A673 (cell line): ENCODE measurements at places on chromosomes 7 and 10.
A peak's percentile ranks its signal among the peaks of the same experiment; 100 is the strongest.

DNA sequence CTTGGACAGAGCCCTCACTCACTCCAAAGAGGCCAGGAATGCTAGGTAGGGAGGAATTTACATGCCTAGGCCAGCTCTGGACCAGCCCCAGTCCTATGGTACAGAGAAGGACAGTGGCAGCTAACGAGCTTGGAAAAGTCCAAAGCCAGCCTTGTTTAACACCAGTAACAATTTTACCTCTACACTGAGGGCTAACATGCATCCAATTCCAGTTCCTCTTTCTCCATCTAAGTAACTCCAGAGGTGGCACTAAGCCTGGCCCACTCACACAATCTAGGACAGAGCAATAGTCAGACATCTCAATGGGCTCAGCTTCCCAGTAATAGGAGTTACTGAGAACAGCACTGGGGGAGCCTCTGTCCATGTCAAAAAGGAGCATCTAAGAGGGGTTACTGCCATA lies 5.7 kb upstream of the LCOR start:
- no peak for DNase-seq

- no peak for DNase-seq
Measured at GRCh38 chr7:75789361-75789924, 17.4 kb upstream of the CCL26 start.

- no peak for DNase-seq
Measured at GRCh38 chr10:132593389-132593788, 55.8 kb downstream of the INPP5A start.

DNA sequence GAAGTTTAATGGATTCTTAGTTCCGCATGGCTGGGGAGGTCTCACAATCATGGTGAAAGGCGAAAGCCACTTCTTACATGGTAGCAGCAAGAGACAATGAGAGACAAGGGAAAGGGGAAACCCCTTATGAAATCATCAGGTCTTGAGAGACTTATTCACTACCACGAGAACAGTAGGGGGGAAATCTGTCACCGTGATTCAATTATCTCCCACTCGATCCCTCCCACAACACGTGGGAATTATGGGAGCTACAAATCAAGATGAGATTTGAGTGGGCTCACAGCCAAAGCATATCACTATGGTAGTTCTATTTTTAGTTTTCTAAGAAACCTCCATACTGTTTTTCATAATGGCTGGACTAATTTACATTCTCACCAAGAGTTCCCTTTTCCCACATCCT lies 36.7 kb downstream of the SPAM1 start:
- peak; percentile 68 for DNase-seq

DNA sequence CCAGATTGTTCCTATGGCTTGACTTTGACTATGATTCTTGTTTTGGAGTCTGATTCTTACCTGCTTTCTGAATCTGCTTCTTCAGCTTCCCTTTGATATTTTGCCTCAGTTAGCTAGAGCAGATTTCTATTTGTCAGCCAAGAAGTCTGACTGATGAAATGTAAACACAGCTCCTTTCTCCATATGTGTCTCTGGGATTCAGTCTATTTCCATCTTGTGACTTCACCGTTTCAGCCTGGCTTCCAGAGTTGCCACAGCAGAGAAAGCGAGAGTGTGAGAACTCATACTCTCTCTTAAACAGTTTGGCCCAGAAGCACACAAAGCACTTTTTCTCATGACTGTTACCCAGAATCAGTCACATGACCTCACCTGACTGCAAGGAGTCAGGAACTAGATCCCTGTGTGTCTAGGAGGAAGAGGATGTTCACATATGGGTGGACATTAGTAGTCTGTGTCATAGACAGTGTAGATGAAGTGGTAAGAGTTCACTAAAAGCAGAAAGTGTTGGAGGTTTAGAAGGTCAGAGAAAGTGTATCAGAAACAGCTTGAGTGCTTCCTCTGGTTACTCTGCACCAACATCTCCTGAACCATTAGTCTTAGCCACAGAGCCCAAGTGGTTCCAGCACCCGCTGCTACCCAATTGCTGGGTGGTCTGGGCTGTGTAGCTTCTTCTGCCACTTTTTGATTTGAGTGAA lies 103.4 kb upstream of the CDK6 start:
- no peak for DNase-seq

DNA sequence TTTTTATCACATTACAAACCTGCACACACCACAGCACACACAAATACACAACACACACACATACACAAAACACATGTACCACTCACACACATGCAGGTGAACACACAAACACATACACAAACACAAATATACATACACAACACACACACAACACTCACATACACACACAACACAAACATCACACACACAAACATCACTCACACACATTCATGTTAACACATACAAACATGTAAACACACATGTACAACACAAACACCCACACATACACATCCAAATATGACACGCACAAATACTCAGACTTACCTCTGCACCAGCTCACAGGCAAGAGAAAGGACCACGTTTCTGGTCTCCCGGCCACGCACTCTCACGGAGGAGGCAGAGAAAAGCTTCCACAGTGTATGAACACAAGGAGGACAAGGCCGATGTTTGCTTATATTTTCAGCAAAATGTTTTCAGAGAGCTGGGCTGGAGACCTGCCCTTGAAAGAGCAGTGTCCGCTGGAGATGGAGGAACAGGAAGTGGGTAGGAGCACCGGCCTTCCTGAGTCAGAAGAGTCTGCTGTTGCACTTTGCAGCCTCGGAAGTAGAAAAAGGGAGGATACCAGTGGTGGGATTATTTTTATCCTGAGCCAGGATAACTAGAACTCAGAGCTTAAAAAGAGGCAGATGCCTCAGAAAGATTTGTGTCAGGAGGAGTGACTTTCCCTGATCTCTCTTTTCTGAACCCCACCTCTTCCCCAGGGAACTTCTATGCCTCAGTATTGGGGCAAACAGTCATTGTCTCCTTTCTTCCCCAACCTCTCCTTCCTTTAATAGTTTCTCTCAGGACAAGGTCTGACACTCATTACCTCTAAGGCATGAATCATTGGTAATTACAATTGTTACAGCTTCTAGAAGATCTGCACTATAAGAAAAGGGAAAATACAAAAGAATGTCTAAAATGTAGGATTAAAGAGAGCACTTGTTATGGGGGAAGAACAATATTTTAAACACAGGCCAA lies at the start of gene GIMAP6:
TSS of gene GIMAP6 (minus strand) at position 520 of the 999 bp plus-strand sequence. CDS start 2,243 bp downstream, outside the sequence.
- no peak for DNase-seq

DNA sequence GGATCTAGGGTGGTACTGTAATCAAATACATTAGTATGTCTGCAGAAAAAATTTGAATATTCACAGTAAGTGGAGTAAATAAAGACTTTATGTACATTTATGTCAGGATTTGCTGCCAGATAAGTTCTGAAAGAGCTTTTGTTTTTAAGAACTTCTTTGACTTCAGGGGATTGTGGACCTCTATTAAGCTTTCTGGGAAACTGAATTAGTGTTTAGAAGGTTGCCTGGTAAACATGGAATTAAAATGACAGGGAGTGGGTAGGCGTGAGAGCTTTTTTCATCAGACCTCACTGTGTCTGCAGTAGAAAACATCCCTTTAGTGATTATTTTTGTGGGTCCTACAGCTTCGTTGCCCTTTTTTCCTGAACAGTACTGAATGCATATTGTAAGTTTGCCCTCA lies 15.7 kb downstream of the SDHAF3 start:
- no peak for DNase-seq

DNA sequence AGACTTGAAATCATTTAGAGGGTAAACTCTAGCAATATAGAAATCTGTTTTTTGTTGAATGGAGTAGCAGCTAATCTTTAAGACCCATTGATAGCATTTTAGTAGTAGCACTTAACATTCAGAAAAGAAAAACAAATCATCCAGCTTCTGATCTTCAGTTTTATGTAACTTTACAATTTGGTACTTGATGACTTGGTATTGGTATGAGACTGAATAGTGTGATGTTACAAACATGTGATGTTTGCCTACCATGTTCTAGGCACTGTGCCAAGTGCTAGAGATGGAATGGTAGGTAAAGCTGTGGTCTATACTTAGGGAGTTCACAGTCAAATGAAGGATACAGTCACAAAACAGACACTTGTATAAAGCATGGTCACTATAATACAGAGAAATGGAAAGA lies 21.3 kb downstream of the ZEB1 start:
- no peak for DNase-seq

DNA sequence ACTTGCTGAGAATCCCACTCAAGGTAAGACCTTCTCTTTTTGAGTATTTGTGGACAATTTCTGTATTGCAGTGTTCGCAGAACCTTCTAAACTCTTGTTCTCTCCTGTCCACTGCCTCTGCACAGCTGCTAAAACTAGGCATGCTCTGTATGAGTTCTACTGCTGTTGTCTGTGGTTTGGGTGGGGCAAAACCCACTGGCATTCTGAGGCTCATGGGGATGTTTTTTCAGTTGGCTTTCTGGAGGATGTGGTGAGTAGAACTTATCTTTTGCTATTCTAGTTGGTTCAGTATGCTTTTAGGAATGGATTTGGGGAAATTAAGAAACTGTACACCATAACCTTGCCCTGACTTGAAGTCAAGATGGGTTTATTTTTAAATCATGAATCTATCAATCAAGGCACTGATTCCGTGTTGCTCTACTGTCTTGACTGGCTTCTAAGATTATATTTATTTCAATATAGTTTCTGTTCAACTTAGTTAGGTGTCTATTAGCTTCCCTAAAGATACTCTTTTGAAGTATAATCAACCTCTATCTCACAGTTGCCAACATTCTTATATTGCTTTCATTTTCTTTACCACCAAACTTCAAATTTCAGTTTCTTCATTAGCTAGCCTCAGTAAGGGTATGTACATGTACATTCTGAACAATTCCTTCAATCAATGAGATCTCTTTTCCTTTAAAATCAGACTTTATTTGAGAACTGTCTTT lies 25.0 kb upstream of the C1GALT1 start:
- no peak for DNase-seq

GRCh38 chr10:72981882-72982529 lies 27.4 kb upstream of the PLA2G12B start:
- DNase-seq, result no peak

DNA sequence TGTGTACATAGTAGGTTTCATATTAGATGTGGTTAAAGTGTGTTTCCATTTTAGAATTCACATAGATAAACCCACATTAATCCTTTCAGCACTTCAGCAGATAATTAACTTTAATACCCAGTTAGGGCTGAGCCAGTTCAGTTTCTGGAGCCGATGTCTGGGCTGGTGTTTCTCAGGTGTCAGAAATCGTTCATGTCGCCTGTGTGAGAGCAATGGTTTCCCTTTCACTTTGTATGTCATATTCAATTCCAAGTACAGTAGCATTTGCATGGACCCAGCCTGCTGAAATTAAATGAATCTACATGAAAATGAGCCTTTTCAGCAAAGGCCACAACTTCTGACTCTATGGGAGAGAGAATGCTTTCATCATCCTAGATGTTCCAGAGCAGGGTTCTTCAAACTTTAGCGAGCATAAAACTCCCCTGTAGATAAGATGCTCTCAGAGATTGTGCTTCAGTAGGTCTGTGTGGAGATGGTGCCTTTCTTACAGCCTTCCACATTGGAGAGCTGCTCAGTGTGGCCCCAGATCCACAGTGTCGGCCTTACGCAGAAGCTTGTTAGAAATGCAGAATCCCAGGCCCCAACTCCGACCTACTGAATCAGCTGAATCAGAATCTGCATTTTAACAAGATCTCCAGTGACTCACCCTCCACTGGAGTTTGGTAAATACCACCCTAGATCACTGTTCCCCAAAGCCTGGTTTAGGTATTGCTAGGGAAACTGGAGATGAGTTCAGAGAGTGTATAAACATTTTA lies 19.6 kb downstream of the WIPF3 start:
- no peak for DNase-seq
